ENCODE measurements at places on chromosomes 2 and 18.

DNA sequence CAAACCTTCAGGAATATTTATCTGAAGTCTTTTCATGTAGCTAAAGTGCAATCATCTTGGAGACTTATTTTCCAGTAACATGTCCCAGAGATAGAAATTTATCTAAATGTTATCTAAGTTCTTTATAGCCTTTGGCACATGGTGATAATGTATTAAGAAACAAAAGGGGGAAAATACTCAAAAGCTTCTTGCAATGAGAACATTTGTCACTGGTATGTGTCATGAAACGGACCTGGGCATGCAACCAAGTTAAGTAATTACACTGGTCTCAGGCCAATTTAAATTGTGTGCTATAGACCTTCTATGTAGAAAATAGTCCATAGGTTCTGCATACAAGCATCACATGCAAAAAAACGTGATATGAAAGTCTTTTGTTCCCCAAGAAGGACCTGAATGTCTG is 136.2 kb downstream of the SLC8A1 start:
- no peak for DNase-seq

GRCh38 chr2:159044804-159045286 is 76.4 kb downstream of the TANC1 start:
- DNase-seq = no peak

GRCh38 chr2:175552902-175553301 is 371.4 kb upstream of the ATP5MC3 start:
- no peak for DNase-seq

- DNase-seq = no peak
Observed at GRCh38 chr2:80153151-80153550, 151.4 kb downstream of the LRRTM1 start.

DNA sequence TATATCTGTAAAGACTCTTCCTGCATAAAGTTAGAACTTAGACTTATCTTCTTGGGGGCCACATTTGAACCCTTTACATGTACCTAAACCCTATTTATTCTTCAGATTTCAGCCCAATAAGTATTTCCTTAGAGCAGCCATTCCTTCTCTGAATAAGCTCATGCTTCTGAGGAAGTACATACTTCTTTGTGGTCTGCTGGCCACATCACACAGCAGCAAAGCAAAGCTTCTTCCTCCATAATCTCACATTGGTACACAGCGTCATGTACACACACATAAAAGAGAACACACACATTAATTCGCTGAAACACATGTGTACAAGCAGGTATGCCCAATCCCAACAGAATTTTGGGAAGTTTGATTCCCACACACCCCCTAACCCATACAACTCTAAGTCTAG is 331.0 kb downstream of the CDH2 start:
- DNase-seq = no peak

GRCh38 chr2:40225670-40226210 is 226.2 kb downstream of the SLC8A1 start:
- DNase-seq = no peak

GRCh38 chr2:226754821-226755604 is 44.6 kb downstream of the IRS1 start:
- DNase-seq = no peak

DNA sequence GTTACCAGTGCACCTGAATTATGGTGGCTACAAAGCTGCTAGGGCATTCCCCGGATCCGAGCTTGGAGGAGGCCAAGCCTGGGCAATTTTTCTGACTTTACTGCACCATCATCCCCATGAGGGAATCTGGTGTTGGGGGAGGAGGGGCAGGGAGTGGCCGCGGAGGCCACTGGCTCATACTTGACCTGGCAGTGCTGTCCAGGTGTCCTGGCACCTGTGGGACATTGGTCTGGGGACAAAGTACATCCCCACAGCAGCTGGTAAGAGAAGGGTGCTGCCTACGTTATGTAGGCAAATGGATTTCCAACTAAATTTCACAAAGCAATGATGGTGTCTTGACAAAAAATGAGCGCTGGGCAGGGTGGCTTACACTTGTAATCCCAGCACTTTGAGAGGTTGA is 48.3 kb downstream of the KLHL29 start:
- DNase-seq = no peak

DNA sequence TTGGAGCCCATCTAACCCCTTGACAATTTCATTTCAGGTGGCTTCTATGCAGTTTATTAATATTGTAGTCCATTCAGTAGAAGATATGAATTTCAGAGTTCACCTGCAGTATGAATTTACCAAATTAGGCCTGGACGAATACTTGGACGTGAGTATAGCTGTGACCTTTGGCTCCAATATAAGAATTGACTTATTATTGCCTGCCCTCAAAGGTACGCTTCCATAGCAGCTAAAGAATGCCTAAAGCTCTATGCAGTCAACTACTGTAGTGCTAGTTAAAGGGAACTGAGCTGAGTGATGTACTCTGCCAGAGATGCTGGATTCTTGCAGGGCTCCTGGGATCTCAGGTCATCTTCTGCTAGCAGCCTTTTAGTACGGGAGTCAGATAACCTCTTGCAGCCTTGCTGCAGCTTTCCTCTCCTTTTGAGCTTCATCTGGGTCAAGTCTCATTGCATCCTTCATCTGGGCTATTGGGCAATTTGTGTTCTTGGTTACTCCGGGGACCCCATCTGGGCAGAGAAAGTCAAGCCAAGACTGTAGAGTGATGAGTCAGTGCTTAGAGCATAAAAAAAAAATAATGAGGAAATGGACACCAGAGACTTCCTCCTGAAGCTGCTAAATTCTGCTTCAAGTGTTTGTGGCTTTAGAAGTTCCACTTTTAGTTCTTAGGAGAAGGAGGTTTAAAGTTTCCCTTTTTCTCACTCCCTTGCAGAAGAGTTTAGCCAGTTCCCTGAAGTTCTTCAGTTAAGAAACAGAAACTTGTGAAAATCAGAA is 105.6 kb downstream of the PRPF40A start:
- DNase-seq = no peak

DNA sequence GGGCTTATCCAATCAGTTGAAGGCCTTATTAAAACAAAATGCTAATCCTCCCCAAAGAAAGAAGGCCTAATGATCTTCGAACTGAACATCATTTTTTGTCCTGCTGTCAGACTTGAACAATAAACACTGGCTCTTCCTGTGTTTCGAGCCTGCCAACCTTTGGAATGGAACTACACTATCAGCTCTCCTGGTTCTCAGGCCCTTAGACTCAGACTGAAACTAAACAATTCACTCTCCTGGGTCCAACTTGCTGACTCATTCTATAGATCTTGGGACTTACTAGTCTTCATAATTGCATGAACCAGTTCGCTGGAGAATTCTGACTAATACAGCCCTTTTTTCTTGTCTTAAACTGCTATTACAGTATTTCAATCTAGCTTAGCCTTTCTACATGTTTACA is 235.2 kb downstream of the LNPK start:
- DNase-seq = no peak

GRCh38 chr18:74595431-74595830 is 2.2 kb upstream of the ZNF407 start:
- DNase-seq = no peak

DNA sequence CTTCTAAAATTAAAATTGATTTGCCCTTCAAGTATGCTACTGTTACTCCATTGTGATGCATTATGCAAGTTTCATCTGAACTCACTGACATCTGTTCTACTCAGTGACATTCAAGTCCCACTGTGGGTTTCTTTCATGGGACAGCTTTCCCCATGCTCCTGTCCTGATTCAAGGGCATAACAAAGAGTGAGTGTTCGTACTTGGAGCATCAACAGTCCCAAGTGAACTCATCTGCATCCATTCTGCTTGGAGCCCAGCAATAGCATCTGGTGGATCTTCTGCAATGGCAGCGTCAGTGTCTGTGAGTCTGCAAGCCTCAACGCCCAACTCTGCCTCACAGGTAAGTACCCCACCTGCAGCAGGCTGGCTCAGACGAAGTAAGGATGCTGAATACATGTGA is 27.5 kb downstream of the BUB1 start:
- DNase-seq = no peak

- DNase-seq = no peak
Observed at GRCh38 chr2:189168856-189169499, 10.6 kb downstream of the COL5A2 start.

- DNase-seq = no peak
Observed at GRCh38 chr2:98867539-98868309, 68.3 kb downstream of the CRACDL start.

DNA sequence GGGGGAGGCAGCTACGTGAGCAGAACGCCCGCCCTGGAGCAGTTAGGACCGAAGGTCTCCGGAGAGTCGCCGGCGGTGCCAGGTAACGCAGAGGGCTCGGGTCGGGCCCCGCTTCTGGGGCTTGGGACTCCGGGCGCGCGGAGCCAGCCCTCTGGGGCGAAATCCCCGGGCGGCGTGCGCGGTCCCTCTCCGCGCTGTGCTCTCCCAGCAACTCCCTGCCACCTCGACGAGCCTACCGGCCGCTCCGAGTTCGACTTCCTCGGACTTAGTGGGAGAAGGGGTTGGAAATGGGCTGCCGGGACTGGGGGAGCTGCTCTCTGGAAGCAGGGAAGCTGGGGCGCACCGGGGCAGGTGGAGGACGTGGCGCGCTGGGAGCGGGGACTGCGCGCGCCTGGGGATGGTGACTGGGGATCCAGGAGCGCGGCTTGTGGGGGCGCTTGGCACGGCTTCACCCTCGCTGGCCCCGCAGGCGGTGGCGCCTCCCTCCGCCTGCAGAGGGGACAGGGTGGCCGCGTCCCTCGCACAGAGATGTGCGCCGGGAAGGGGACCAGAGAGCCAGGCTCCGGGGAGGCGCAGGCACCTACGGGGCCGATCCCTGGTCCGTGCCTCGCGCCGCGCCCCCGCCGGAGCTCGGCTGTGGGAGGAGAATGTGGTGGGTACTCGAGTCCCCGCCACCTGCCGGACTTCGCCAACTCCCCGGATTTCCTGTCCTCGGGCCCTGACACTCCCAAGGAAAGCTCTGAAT is 688 bp downstream of the CDH20 start:
- no peak for DNase-seq

GRCh38 chr18:50315100-50315871 is 27.8 kb upstream of the CXXC1 start:
- DNase-seq = no peak

DNA sequence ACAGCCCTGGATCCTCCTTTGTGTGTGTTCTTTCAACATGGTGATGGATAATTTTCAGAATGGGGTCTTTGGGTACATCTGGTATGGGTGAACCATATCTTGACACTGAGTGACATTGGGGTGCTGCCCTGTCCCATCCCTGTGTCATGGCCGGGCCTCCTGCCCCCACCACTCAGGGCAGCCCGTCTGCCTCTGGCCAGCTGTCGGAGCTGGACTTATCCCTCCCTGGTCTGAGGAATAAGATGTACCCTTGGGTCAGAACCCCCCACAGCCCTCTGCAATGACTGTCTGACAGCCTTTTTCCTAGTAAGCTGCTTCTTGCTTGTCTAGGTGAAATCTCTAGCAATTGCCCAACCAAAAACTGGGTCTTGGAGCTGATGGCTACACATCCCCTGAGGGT is 142.9 kb downstream of the SH3RF3 start:
- no peak for DNase-seq

DNA sequence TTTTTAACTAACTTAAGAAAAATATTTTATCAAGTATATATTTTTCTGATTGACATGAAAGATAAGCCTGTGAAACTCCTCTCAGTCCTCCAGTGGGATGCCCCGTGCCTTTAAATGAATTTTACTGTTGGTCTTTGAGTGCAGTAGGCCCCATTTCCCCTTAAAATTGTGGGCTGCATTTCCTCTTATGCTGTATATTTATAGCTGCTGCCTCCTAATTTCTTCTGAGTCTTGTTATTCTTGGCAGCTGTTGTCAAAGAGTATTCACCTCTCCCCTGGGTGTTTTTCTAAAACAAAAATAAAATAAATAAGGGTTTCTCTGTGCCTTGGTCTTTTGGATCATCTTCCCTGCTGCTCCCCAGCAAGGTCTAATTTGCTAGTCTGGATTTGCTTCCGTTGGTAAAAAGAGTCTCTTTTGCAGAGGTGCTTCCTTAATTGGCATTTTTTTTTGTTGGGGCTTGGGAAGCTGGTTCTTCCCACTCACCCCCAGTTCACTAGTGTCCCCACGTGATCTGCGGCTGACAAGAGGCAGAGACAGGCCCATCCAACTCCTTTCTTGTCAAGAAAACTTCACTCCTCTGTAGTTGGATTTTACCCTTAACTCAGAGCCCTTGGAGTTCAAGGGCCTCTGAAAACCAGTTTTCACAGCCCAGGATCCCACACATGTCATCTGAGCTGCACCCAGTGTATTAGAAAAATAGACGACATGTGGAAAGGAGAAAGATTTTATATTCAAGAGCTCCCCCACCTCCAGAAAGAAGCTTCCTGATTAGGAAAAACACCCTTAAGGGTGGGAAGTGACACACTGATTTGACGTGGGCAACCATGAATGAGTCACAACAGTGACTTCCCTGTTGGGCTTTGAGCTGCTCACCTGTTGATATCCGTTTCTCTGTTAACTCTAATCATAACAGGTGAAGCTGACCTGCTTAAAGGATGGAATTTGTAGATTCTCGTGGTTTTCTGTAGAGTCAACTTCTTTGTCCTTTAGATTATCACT is 431.5 kb downstream of the DCDC2C start:
- no peak for DNase-seq

Data from stimulated activated naive CD8-positive, alpha-beta T cell treated with anti-CD3 and anti-CD28 coated beads, Interleukin-15, amount 100 ng/mL, for 72 hours (primary cell).